ENCODE measurements at places on chromosomes 11 and 22. TPM values are rescaled to one million over a fixed set of nuclear protein-coding genes. Genes with fewer than 3 reads are reported as not detected.

Gene TMEM191B
- total RNA-seq, result 0.15 TPM

Gene OR2D2
- 0.32 TPM for total RNA-seq

Gene MOV10L1
- 14.9 TPM for total RNA-seq

Gene NLRP14
- total RNA-seq, result 0.15 TPM

Gene BLID
- 5.5 TPM for total RNA-seq

Gene B3GAT1
- total RNA-seq, result under 0.01 TPM

Gene ELMOD1
- total RNA-seq, result 0.30 TPM

Gene TPH1
- not detected for total RNA-seq

Gene GPHA2
- total RNA-seq, result not detected

Gene AASDHPPT
- 54.2 TPM for total RNA-seq
